ENCODE measurements at places on chromosomes 16 and 17.
A peak's percentile ranks its signal among the peaks of the same experiment; 100 is the strongest.

DNA sequence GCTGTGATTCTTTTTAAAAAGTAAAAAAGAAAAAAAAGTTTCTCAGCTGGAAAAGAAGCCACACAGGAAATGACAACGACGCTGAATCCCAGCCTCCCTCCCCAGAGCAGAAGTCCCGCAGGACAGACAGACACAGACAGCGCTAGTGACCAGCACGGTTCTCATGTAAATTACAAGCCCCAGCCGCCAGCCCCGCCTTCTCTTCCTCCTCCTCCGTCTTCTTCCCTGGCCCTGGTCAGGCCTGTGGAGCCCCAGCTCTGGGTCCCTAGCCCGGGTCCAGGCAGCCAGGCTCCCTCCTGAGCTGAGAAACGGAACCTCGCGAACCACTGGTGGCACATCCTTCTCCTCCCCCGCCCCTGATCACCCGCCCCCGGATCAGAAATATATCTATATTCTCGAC is 7.0 kb upstream of the IL17C start:
- DNase-seq, result no peak

DNA sequence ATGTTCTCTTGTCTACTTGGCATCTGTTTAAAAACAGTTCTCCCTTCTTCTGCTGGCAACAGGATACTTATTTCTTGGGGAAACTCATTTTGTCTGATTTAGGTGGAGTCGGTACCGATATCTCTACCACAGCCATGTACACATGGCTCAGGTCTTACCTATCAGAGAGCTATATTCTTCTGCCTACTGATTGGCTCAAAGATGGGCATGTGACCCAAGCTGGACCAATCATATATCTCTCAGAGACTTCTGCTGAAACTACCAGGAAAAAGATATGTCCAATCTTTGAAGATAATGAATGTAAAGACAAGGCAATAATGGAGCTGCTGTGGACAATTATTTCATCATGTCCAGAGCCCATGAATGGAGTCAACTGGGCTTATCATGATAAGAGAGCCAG is 21.6 kb upstream of the SHISA9 start:
- DNase-seq, result no peak

DNA sequence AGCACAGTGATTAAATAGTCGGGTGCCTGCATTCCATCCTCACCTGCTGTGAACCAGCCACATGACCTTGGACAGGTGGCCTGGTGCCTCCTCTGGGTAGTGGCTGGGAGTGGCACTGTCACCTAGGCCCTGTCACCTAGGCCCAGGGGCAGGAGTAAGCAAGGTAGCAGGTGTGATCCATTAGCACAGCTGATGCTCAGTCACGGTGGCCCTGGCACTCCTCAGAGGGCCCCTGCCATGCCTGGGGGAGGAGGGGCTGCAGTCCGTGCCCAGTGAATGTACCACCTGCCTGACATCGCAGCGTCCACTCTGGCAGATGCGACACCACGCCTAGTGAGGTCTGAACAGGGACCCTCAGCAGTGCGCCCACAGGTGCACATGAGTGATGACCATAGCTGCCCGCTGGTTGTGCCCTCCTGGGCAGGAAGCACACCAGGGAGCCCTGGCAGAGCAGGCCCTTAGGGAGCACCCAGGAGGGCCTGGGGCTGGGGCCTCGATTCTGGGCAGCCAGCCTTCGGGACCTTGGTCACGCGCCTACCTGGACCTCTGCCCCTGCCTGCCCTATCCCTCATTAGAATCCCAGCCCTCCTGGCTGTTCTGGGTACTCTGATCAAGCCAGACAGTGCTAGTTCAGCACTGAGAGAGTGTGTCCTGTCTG is 33.1 kb upstream of the CRISPLD2 start:
- no peak for DNase-seq

- DNase-seq, result no peak
Observed at GRCh38 chr17:33712120-33712519, 419.0 kb upstream of the ASIC2 start.

GRCh38 chr17:1390432-1391367 is 9.3 kb downstream of the YWHAE start:
- DNase-seq, result no peak

DNA sequence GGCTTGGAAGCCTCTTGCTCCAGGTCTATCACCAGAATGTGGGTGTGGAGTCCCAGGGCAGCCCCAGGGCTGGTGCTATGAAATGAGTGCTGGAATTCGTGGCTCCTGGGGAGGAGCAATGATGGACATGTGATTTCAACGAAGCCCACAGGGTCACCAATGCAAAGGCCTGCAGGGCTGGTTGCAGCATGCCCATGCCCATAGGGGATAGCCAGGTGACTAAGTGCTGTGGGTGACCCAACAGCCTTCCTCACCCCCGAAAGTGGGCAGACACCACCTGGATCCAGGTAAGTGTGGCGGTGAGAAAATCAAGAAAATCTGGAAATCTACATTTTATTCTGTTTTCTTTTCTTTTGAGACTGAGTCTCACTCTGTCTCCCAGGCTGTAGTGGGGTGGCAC is 87.5 kb upstream of the GPRC5B start:
- no peak for DNase-seq

GRCh38 chr17:57438066-57438731 is 181.9 kb downstream of the MSI2 start:
- no peak for DNase-seq

GRCh38 chr17:63429766-63430165 is 16.3 kb downstream of the CYB561 start:
- no peak for DNase-seq

DNA sequence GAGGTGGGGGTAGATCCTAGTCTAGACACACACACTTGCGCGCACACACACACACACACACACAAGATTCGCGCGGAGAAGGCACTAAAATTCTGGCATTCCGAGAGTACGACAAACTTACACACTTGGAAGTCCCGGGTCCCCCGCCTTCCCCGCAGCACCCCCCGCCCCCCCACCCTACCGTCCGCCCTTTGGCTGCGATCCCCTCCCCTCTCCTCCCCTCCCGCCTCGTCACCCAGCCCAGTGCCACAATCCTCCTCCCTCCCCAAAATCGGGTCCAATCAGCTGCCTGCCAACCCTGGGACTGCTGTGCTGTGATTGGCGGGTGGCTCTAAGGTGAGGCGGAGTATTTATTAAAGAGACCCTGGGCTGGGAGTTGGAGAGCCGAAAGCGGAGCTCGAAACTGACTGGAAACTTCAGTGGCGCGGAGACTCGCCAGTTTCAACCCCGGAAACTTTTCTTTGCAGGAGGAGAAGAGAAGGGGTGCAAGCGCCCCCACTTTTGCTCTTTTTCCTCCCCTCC is at the start of gene SOX9:
Gene SOX9, plus strand, starts transcription at position 379 of the 522 bp plus-strand sequence. CDS start 372 bp downstream, outside the sequence.
- peak; percentile 96 for DNase-seq

- DNase-seq, result no peak
Observed at GRCh38 chr17:31544186-31544585, 152.7 kb downstream of the RAB11FIP4 start.

GRCh38 chr17:43360376-43360738 is 38.4 kb upstream of the ARL4D start:
- DNase-seq, result no peak

- no peak for DNase-seq
Observed at GRCh38 chr17:69630056-69630635, 215.6 kb downstream of the MAP2K6 start.

- DNase-seq, result peak; percentile 83
Observed at GRCh38 chr16:77289331-77289809, 90.2 kb downstream of the SYCE1L start.

- DNase-seq, result no peak
Observed at GRCh38 chr17:73773702-73774101, 129.5 kb upstream of the SDK2 start.

DNA sequence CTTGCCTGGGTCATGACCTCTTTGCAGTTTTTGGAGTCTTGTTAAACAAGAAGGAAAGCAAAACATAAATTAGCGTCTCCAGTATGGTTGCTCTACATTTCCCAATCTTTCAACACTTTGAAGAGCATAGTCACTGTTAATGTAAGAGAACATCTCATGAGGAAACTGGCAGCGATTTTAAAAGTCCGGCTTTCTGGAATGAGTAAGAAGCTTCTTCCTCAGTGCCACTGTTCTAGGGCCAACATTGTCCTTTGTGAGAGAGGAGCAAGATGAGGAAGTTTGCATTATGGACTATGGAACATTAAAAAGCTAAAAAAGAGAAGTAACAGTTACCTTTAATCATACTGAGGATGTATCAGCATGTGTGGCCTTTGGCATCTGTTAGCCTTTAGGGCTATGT is 73.1 kb downstream of the WNT3 start:
- no peak for DNase-seq

DNA sequence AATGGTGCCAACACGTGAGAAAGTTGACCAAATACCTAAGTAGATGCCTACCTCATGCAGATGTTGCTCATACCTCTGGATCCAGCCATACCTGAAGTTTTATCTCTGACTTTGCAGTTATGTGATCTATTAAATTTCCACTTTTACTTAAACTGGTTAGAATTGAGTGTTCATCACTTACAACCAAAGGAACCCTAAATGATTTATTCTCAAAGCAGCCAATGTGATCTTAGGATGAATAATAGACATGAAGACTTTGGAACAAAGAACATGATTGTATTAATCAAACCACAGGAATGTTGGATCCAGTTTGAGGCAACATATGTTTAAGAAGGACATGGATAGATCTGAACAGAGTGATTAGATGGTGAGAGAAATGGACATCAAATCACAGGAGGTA is 68.7 kb downstream of the IRX6 start:
- DNase-seq, result no peak

- no peak for DNase-seq
Observed at GRCh38 chr17:36055921-36056520, 8.1 kb upstream of the CCL18 start.

GRCh38 chr17:36813957-36814563 is 123.2 kb upstream of the LHX1 start:
- DNase-seq, result no peak

DNA sequence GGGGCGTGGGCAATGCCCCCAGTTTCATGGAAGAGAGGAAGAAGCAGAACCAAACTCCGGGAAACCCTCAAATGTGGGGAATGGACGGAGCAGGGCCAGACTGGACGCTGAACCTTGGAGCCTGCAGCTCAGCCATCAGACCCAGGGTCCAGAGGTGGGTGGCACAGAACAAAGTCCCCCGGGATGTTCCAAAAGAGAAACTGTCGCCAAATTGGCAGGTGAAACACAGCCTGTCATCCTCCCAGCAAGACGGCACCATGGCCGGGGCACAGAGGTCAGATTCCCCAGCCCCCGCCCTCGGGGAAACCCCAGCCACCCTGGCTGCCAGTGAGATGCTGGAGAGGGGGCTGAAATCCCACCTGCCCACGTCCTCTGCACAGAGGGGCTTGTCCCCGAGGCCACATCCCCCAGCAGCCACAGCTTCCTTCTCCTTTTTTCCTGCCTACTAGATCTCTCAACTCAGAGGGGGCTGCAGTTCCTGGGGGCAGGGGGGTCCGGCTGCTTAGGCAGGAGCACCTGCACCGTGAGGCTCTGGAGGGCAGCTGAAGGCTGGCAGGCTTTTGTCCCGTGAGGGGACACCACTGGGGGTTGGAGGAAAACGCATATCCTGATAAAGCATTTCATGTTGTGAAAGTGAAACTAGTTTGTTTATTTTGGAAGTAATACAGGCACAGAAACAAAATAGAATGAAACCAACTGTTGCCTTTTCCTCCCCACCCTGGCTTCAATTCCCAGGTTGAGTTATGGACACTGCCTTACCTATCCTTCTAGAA is 1.2 kb upstream of the SECTM1 start:
- peak; percentile 28 for DNase-seq

- no peak for DNase-seq
Observed at GRCh38 chr16:22326771-22327445, 29.7 kb downstream of the POLR3E start.

DNA sequence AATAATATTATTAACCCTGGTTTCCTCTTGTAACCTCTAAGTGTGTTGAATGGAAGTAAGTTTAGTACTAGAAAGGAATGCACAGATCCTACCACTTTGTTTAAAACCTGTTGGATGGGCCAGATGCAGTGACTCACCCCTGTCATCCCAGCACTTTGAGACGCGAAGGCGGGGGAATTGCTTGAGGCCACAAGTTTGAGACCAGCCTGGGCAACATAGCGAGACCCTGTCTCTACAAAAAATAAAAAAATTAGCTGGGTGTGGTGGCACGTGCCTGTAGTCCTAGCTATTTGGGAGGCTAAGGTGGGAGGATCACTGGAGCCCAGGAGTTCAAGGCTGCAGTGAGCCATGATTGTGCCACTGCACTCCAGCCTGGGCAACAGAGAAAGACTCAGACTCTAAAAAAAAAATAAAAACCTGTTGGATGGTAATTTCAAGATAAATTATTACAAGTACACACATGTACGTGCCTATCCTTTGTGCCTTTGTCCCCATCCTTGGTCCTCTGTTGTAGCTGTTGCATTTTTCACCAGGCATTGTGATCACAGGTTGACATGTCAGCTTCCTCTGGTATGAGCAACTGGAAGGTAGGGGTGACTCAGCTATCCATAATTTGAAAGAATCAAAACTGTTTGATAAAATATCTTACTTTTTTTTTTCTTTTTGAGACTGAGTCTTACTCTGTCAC is 30.7 kb upstream of the METTL9 start:
- DNase-seq, result no peak

DNA sequence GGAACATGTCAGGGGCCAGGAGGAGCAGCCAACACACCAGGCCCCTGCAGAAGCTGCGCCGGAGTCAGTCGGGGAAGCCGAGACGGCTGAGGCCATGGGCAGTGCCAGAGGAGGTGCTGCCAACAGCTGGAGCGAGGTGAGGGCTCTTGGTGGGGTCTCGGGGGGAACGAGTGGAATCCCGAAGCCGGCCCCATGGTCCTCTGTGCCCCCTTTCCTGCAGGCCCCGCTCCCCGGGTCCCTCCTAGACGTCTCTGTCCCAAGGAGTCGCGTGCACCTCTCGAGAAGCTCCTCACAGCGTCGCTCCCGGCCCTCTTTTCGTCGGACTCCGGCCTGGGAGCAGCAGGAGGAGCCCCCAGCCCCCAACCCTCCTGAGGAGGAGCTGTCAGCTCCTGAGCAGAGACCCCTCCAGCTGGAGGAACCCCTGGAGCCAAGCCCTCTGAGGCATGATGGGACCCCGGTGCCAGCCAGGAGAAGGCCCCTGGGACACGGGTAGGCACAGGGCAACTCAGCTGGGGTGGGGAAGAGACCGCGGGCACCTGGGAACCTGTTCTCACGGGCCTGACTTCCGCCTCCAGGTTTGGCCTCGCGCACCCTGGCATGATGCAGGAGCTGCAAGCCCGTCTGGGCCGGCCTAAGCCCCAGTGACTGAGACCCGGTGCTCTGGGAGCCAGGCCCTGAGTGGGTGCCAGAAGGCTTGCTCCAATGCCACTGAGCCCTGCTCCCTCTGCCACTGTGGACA is 3.6 kb downstream of the APOBR start:
- DNase-seq, result no peak

DNA sequence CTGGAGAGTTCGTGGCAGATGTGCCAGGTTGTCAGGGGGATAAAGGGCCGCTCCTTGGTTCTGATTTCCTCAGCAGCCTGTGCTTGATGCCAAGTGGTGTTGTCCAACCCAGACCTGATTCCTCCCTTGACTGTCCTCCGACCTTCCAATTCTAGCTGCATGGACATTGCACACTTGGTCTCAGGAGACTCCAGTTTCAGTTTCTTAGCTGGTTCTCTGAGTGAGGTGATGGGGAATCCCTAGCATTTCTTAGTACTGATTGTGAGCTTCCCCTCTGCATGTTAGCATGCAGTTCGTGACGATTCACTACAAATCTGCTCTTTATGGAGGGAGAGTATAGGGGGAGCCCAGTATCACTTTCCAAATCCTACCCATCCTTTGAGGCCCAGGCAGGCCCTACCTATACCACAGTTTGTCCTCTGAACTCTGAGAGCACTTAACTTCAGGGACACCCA is 12.4 kb upstream of the CCR7 start:
- DNase-seq, result no peak

Data from EL (cell line).